ENCODE measurements at places on chromosomes 3 and 15.
A peak's percentile ranks its signal among the peaks of the same experiment; 100 is the strongest.

DNA sequence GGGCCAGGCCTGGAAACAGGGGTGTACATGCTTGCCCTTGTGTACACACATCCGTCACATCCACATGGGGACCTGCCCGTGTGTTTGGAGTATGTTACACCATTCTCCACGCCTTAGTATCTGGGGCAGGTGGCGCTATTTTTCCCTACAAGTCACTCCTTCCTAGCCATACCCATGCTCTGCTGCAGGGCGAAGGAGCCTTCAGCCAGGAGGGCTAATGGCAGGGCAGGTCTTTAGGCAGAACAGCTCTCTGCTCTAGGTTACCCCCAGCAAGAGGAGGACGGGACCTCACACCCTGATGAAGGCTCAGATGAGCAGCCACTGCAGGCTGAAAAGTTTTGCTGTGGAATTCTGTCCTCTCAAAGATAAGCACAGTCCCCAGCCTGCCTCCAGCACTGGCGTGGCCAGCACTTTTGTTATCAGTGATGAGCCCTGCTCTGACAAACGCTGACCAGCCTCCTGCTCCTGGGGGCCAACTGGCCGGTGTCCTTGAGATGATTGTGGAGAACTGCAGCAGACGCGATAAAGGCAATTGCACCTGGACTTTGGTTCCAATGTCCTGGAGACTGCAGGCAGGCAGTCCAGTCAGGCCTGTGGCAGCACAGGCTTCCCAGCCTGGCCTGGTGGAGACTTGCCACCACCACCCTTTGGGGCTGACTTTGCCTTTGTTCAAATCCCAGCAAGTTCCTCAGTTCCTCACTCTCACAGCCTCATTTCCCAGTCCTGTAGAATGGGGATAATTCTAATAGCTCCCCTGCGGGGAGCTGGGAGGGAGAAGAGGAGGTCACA, 19.8 kb upstream of the PIGZ start:
- DNase-seq: no peak

DNA sequence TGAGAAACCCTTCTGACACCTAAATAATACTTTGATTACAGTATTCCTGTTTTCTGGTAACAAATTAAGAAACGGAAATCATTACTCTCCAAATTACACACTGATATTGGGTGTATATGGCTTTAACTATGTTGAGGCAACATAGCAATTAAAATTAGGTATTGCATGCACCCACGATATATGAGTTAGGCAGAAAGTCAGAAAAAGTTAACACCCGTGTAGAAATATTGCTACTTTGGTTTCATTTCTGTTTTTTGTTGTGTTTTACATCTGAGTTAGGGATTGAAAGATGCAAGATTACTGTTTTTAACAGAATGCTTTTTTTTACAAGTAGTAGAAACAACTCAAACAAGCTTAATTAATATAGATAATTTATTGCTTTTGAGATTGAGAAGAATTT, 327.8 kb downstream of the GBE1 start:
- no peak for DNase-seq

DNA sequence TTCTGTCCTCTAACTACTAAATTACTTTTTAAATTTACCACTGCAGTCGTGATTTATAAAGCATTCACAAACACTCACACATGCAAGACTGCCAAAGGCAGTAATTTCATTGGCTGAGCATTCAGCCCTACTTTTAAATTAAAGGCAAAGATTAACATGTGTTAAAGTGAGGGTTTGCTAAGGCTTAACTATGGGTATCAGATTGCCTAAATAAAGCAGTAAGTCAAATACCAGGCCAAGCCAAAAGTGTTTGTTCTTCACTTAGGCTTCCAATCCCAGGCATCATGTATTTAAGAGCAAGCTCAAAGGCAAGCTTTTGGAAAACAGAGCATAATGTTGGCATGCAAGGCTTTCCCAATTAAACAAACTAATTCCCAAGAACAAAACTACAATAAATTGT, 187.3 kb downstream of the SUCNR1 start:
- DNase-seq: no peak

DNA sequence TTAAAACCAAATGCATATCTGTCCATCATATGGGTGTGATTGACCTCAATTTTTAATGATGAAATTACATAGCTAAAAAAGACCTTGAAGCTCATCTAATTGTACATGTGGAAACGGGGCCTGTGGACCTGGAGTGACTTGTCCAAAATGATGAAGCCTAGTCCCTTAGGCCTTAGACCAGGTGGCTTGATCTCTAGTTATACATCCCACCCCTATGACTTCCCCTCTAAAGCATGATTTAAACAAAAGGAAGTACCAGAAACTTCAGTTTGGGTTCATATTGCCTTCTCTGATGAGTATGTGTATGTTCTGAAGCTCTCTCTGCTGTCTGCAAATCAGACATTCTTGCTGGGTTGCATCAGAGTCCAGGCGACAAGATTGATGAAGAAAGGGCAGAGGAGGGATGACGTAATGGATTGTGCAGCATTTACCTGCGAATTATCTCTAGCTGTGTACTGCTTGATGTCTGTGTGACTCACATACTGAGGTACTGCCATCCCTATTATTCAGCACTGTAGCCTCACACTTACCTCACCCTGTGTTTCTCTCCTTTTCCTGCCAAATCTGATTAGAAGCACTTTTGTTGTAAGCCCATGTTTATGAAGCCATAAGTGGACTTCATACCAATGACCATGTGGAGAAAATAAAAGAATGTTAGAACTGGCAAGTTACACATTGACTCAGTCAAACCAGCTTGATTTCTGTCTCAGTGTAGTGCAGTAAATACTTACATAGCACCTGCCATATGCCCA, 111.5 kb downstream of the FILIP1L start:
- peak; percentile 75 for DNase-seq

DNA sequence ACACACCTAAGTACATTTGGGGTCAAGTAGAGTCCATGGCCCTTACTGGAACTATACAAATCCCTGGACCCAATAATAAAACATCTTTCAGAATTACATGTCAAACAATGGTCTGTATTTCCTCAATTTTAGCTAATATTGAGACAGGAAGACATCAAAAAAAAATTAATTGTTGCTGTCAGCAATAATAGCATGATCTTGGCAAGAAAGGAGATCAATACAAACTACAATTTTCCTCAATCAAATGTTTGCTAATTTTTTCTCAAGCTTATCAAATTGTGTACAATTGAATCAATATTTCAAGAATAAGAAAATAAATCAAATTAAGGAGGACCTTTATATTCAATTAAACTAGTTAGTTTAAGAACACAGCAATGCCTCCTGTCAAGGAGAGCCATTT, 62.6 kb downstream of the FSIP1 start:
- no peak for DNase-seq

GRCh38 chr3:186354100-186354499, 7.9 kb downstream of the DGKG start:
- no peak for DNase-seq

DNA sequence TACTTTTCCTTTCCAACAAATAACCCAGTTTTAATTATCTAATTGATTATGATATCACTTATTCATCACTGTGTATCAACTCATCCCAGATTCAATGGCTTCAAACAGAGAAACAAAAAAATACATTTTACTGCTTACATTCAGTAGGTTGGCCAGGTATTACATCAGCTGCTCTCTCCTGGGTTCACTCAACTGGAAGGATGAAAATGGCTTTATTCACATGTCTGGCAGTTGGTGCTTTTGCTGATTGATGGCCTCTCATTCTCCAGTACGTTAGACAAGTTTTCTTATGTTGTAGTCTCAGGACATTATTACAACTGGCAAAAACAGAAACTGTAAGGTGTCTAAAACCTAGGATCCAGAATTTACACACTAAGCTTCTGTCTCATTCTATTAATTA, 811.0 kb upstream of the ALCAM start:
- DNase-seq: no peak

DNA sequence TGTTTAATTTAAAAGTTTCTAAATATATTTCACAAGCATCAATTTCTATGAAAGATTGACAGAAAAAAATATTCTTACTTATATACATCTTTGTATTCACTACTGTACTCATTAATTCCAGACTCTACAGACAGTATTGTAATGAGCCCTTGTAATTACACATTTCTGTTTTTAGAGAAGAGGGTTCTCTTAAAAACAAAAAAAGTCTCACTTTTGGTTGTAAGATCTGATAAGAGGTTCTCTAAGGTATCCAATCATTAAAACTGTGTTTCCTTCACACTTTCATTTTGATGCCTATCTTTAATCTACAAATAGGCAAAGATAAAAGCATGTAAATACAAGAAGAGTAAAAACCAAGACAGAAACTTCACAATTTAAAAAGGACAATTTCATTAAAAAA, 75.6 kb downstream of the FBXL22 start:
- DNase-seq: no peak

- no peak for DNase-seq
Measured at GRCh38 chr3:119091936-119092677, 53.9 kb upstream of the TEX55 start.

- DNase-seq: no peak
Measured at GRCh38 chr3:88807491-88808105, 299.8 kb upstream of the EPHA3 start.

GRCh38 chr15:76172782-76173181, 113.0 kb downstream of the TMEM266 start:
- no peak for DNase-seq

DNA sequence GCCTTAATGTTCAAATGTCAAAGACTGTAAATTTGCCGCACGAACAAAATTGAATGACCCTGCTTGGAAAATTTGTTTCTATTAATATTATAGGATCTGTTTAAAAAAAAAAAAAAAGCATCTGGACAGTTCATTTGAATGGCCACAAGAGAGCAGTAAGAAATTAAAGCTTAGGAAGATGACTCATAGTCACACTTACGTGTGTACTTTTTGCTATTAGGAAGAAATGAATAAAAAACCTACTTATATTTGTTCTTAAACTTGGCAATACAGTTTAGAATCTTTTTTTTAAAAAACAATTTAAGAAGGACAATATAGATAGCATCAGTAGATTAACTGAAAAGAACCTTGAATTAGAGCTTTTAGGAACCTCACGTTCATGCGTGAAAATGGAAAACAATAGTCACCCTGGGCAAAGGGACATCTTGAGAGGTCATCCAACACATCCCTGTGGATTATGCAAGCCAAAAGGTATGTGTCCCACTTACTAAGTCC, 621.8 kb downstream of the MECOM start:
- DNase-seq: no peak

All from uterus (tissue), 4 donors.